ENCODE measurements at places on chromosomes 12 and 14.
A peak's percentile ranks its signal among the peaks of the same experiment; 100 is the strongest.

GRCh38 chr14:89640141-89640540 is 223.1 kb upstream of the FOXN3 start:
- no peak for DNase-seq

GRCh38 chr12:89353188-89353822 is 1.0 kb upstream of the DUSP6 start:
- peak; percentile 72 for DNase-seq

GRCh38 chr14:45426685-45427282 is 173.8 kb upstream of the MIS18BP1 start:
- DNase-seq, result no peak

GRCh38 chr12:92268946-92269345 is 123.3 kb upstream of the BTG1 start:
- DNase-seq, result no peak

- DNase-seq, result no peak
Measured at GRCh38 chr12:122107261-122107660, 28.7 kb downstream of the MLXIP start.

DNA sequence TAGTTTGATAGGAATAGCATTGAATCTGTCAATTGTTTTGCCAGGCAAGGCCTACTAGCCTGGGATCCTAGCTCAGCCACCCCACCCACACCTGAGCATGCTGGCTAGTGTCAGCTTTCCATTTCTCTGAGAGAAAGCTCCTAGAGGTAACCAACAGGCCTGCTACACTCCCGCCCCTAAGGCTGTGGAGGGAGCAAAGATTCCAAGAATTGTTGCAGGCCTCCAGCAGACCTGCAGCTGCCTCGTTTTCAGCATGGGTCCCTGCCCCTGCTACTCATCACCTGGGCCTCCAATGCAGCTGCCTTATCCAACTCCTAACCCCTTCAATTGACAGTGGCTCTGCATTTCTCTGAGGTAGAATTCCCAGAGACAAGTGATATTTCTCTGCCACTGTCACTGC is 852.4 kb upstream of the MDGA2 start:
- DNase-seq, result no peak

- DNase-seq, result peak; percentile 76
Measured at GRCh38 chr14:99260587-99261551, 11.1 kb downstream of the BCL11B start.

GRCh38 chr12:33555128-33555527 is 115.5 kb upstream of the SYT10 start:
- no peak for DNase-seq

Measured in activated CD4-positive, alpha-beta T cell treated with anti-CD3 and anti-CD28 coated beads for 36 hours (primary cell).